ENCODE measurements at places on chromosomes 12 and 14. TPM values are rescaled to one million over a fixed set of nuclear protein-coding genes. Genes with fewer than 3 reads are reported as not detected.

- no peak for DNase-seq
Observed at GRCh38 chr12:117679776-117680175, 289.0 kb downstream of the KSR2 start.

- no peak for DNase-seq
Observed at GRCh38 chr12:56722832-56723231, 2.3 kb downstream of the NACA start.

DNA sequence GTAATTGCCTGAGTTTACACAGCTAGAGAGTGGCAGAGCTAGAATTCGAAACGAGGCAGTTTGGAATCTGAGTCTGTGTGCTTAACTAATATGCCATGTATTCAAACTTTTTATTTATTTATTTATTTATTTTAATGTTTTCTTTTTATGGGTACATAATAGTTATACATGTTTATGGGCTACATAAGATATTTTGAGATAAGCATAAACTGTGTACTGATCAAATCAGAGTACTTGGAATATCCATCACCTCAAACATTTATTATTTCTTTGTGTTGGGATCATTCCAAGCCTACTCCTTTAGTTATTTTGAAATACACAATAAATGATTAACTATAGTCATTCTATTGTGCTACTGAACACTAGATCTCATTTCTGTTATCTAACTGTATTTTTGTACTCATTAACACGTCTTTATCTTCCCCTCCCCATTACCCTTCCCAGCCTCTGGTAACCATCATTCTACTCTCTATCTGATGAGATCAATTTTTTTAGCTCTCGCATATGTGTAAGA, 7.4 kb upstream of the KRT81 start:
- no peak for DNase-seq

DNA sequence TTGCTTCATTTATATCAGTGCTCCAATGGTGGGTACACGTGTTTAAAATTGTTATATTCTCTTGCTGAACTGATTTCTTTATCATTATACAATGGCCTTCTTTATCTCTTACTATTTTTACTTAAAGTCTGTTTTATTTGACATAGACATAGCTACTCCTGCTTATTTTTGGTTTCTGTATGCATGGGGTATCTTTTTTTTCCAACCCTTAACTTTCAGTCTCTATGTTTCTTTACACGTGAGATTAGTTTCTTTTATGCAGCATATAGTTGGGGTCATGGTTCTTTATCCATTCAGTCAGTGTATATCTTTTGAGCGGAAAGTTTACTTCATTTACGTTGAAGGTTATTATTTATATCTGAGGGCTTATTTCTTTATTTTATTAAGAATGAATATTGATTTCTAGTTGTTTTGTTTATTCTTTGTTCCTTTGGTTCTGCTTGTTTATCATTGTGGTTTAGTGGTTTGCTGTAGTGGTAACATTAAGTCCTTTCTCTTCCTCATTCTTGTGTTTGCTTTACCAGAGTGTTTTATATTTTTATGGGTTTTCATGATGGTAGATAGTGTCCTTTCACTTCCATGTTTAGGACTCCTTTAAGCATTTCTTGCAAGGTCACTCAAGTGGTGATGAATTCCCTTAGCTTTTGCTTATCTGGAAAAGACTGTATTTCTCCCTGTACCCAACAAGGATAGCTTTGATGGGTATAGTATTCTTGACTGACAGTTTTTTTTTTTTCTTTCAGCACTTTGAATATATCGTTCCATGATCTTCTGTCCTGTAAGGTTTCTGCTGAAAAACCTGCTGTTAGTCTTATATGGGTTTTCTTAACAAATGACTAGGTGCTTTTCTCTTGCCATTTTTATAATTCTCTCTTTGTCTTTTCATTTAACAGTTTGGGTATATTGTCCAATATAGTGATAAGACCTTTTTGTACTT, 38.3 kb upstream of the FAR2 start:
- DNase-seq, result no peak

GRCh38 chr12:1934831-1935230, 16.4 kb upstream of the CACNA2D4 start:
- DNase-seq, result peak; percentile 12

- DNase-seq, result no peak
Observed at GRCh38 chr14:31038521-31039166, 12.5 kb upstream of the STRN3 start.

- DNase-seq, result no peak
Observed at GRCh38 chr12:9135903-9136310, 20.2 kb upstream of the A2M start.

DNA sequence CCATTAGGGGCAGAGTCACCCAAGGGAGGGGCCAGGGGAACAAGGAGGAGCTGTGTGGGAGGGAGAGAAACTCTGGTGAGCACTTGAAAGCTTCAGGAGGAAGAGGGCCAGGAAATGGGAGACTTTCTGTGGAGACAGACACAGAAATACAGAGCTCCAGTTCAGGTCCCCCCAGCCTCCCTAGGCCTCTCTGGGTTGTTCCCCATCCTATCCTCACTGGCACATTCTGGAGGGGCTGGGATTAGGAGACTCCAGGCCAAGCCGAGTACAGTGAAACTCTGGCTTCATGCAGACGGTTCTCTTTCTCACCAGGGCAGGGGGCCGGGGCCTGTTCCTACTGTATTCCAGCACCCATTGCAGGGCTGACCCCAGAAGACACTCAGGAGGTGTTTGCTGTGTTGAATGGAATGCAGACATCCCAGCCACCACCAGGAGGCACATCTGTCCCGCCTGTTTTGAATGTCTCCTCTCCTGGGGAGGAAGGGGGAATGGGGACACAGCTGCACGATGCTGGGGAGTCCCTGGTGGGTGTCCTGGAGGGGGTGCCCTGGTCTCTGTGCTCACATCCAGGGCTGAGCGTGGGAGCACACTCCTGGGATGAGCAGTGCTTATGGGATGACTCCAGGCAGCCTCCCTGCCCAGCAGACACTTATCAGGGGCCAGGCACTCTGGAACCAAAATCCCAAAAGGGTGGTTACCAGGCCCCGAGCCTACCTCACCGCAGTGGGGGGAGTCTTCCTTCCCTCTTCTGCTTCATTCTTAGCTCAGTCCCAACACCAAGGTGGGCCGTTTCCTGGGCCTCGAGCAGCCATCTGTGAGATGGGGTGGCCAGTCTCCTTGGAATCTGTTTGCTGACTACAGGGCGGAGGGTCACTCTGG, 5.5 kb upstream of the KRT84 start:
- DNase-seq, result no peak

CLEC9A gene
- total RNA-seq, result 0.90 TPM

KRT71 gene
- not detected for total RNA-seq

FAIM2 gene
- 9.6 TPM for total RNA-seq

MGAT4C gene
- 0.29 TPM for total RNA-seq

MYBPC1 gene
- total RNA-seq, result not detected

Data from uterus (tissue), 4 donors.